ENCODE measurements at places on chromosomes 1 and 21.

DNA sequence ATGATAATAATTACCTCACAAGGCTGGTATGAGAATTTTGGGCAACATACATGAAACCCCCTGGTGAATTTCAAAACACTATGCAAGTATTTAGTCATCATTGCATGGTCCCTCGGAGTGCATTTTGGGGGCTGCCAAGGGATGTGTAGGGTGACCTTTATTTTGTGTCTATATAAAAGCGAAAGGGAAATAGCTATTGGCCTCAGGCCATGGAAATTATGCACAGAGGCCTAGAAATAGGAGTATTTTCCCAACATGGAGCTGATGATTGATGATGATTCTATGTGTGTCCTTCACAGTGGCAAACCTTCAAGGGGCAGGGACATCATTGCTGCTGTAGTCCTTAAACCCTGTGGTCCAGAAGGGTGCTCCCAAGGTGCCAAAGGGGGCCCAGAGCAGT is 265.5 kb downstream of the ST6GALNAC3 start:
- no peak for DNase-seq

GRCh38 chr1:1796466-1796865 is 18.2 kb upstream of the NADK start:
- no peak for DNase-seq

GRCh38 chr1:166703141-166703540 is 136.1 kb upstream of the POGK start:
- DNase-seq: no peak

DNA sequence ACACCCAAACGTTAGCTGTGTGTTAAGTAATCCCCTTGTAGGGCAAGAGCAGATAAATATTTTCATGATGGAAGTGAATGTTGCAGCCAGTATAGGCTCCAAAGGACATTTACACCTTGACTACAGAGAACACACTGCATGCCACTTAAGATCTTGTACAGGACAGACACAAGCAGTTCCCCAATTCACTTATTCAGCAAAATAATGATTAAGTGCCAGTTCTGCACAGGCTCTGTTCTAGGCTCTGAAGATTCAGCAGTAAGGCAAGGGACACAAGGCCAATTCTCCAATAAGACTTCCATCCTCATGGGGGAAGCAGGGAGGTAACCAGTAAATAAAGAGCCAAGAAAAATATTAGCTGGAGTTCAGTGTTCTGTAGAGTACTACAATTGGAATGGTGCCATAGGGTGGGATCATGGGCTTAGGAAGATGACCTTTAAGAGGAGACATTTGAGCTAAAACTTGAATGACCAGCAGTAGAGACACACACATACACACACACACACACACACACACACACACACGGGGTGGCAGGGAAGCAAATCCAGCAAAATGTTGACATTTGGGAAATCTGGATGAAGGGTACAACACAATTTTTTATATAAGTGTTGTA is 199.9 kb upstream of the JUN start:
- DNase-seq: no peak

- DNase-seq: no peak
Observed at GRCh38 chr1:37858931-37859506, 373 bp downstream of the MTF1 start.

DNA sequence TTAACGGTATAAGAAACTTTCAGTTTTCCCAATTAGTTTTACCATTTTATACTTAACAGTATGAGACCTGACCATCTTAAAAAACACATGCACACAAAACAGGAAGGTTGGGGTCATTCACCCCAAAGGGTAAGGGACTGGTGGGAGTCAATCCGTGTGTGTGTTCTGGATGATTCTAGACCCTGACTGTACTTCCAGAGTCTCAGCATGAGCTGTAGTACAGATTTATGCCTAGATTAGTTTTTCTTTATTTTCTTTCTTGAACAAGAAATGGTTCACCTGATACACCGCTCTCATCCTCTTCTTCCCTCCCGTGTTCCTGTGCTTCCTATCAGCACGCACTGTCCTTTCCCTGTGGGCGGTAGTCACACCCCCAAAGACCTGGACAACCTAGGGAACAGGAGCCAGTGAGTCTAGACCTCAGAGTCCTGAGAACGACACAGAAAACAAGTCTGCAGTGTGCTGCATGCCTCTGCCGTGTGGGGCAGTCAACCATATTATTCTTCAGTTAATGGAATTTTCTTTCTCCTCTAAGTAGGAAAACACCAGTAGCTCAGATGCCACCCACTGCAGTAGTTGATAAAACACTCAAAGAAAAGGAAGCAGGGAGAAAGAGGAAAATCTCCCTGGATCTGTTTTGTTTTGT is 38.9 kb upstream of the MRPS6 start:
- no peak for DNase-seq

GRCh38 chr1:53481456-53481855 is 22.3 kb downstream of the DMRTB1 start:
- DNase-seq: no peak

DNA sequence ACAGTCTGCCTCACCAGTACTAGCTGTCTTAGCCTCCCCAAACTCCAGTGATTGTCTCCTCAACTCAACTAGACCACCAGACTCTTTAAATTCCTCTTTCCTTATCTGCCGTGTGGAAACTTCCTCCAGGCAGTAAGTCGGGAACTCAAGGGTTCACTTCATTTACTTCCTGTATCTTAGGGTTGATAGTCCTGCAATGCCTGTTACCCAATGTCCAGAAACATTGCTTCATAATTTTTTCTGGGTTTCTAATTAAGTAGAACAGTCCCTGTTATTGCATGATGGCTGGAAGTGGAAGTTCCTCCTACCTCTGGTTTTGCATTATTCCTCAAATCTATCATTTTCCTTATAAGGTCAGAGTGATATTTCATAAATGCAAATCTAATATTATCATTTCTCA is 60.8 kb upstream of the RNF11 start:
- DNase-seq: no peak

GRCh38 chr1:100036718-100037655 is 67.2 kb downstream of the SLC35A3 start:
- DNase-seq: no peak

- peak; percentile 51 for DNase-seq
Observed at GRCh38 chr1:116514708-116515525, 55.9 kb downstream of the CD58 start.

- DNase-seq: no peak
Observed at GRCh38 chr1:21903638-21904453, 33.3 kb downstream of the HSPG2 start.

- no peak for DNase-seq
Observed at GRCh38 chr1:225767634-225768540, 9.7 kb upstream of the SRP9 start.

DNA sequence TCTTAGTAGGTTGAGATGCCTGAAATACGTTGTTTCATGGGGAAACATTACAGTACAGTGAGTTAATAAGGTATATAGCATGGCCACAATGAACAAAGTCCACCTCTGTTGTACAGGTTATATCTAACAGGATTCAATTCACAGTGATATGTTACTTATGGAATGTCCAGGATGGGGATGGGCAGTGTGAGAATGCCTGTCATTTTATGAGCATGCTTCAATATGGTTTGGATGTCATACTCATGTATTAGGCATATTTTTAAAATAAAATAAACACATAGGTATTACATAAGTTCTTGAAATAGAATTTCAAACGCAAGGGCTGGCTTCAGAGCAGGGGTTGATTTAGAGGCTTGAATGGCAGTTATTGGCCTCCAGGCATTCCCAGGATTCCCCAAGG is 6.1 kb upstream of the PHLDA3 start:
- no peak for DNase-seq

DNA sequence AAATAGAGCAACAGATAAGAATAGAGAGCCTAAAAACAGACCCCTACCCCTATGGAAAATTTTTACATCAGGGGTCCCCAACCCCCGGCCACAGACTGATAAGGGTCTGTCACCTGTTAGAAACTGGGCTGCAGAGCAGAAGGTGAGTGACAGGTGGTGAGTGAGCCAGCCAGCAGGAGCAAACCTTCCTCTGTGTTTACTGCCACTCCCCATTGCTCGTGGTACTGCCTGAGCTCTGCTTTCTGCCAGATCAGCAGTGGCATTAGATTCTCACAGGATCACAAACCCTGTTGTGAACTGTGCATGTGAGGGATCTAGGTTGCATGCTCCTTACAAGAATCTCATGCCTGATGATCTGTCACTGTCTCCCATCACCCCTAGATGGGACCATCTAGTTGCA is 174.1 kb downstream of the FOXD2 start:
- DNase-seq: no peak

DNA sequence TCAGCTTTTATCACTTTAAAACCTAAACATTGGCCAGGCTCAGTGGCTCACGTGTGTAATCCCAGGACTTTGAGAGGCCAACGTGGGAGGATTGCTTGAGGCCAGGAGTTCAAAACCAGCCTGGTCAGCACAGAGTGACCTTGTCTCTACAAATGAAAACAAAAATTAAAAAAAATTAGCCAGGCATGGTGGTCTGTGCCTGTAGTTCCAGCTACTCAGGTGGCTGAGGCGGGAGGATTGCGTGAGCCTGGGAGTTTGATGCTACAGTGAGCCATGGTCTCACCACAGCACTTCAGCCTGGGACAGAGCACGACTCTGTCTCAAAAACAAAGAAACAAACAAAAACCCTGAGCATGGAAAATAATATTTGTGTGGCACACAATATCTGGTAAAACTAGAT is 143.5 kb upstream of the HNRNPU start:
- no peak for DNase-seq

GRCh38 chr1:12316331-12316730 is 86.5 kb downstream of the VPS13D start:
- DNase-seq: no peak

DNA sequence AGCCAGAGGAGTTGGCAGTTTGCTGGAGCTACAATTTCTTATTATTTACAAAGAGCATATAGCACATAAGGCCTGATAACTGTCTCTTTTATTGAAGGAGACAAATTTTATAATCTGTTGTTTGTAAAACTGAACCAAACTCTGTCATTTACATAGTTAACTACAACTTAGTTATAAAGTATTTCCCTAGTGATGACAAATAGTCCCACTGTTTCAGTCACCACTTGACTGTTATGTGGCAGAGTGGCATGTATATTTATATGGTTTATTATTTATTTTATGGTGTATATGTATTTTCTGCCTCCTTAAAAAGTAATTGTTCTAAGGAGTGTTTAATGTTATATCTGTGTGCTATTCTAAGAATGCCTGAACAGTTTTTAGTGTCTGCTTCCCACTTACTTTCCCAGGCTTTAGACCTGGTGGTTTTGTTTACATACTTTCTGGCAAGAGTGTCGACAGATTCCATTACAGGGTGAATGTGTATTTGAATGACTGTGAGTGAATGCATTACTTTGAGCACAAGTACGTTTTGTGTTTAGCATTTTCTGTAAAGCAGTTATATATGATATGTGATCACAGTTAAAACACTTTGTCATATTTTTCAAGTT is 10.0 kb downstream of the TSEN15 start:
- DNase-seq: no peak

- DNase-seq: no peak
Observed at GRCh38 chr1:199759268-199759730, 268.2 kb upstream of the NR5A2 start.

GRCh38 chr1:171981303-171981702 is 140.0 kb downstream of the DNM3 start:
- no peak for DNase-seq

DNA sequence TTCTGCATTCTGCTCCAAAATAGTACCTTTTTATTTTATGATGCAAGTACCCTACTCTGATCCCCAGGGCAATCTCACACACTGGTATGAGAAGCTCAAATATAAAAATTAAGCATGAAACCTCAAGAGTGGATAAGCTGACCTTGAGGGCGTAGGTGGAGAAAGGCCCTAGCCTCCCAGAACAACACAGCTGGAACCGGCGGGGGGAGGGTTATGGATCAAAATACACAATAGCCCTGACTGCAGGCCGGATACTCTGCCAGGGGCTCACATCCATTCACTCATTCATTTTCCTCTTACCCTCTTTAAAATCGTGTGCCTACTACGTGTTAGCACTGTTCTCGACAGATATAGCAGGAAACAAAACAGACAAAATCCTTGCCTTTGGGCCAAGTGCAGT is 32.8 kb upstream of the ECE1 start:
- DNase-seq: no peak

DNA sequence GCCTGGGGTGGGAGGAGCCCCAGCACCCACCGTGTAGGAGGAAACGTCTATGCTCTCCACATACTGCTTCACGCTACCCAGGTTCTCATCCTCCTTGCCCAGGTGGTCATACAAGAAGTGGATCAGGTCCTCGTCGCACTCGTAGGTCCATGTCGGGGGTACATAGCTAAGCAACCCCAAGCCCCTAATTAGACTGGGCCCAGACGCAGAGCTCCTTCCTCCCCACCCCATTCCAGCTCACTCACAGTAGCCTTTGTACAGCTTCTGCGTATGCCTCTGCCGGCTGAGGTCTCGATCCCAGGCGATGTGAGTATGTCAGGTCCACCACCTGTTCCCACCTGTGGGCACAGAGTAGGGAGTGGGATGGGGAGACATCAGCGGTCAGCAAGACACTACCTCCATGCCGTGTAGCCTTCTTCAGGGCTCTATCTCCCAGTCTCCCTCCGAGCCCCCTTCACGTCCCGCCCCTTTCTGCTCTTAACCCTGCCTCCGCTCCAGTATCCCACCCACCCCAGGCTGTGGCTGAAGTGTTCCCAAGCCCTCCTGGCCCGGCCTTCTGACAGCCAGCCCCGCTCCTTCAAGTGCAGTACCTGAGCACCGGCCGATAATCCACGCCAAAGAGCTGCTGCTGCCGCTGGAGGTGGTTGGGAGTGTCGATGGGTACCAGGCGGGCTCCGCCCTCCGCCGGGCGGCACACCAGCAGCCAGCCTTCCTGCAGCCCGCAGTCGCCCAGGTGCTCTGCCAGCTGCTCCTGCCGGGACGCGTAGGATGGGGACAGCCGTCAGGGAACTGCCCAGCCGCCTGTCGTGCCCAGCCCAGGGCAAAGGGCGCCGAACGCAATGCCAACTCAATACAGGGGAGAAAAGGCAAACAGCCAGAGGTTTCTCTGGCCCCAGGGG is 919 bp downstream of the HECTD3 start:
- no peak for DNase-seq

GRCh38 chr1:59232216-59232615 is 64.7 kb upstream of the FGGY start:
- DNase-seq: no peak

GRCh38 chr21:34935898-34936297 is 113.2 kb downstream of the RUNX1 start:
- DNase-seq: no peak

DNA sequence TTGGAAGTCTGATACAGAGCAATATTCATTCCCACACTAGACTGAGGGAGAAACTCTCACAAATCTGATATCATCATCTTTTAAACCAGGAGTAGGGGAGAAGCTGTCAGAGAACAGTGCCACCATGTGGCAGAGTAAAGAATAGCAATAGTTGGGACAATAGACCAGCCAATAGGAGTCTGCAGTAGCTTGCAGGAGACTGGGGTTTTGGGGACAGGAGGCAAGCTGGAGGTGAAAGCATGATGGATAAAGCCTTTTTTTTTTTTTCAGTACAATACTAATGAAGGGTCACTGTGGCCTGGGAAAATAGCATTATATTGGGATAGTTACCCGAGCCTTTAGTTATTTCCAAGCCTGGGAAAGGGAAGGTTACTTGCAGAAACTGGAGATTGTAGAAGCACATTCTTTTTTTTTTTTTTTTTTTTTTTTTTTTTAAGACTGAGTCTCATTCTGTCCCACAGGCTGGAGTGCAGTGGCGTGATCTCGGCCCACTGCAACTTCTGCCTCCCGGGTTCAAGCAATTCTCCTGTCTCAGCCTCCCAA is 120.7 kb downstream of the S1PR1 start:
- peak; percentile 71 for DNase-seq

GRCh38 chr21:16309250-16309971 is 579.6 kb downstream of the USP25 start:
- DNase-seq: no peak

- DNase-seq: no peak
Observed at GRCh38 chr1:40224040-40224439, 23.7 kb upstream of the TMCO2 start.

- DNase-seq: no peak
Observed at GRCh38 chr1:219744652-219745469, 132.0 kb upstream of the ZC3H11B start.

All from activated T-cell treated with anti-CD3 and anti-CD28 coated beads for 24 hours (primary cell).